ENCODE measurements at places on chromosomes 16 and 17. TPM values are rescaled to one million over a fixed set of nuclear protein-coding genes. Genes with fewer than 3 reads are reported as not detected.
A peak's percentile ranks its signal among the peaks of the same experiment; 100 is the strongest.

CISD3 gene
- 67.1 TPM for total RNA-seq

DNA sequence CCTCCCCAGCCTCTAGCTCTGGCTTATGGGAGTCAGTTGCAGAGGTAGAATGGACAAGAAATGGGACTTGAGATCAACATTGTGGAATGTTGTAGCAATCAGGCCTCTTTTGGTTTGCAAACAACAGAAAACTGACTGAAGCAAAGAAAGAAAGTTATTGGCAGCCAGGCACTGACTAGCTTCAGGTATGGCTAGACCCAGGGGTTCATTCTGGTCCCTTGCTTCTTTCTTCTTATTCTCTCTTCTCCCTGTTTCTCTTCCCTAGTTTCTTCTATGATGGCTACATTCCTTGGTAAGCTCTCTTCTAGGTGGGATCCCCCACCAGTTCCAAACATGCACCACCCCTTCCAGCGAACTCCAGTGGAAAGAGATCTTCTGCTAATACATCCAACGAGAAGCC lies 154.3 kb downstream of the CPPED1 start:
- DNase-seq = no peak

GRCh38 chr17:27630607-27631410 lies at the start of gene LGALS9:
Gene LGALS9, plus strand, starts transcription at chr17:27631188. Its CDS starts 78 bp downstream, at chr17:27631266.
- DNase-seq = no peak

GRCh38 chr16:24257958-24258357 lies 1.8 kb downstream of the CACNG3 start:
- DNase-seq = no peak

DNA sequence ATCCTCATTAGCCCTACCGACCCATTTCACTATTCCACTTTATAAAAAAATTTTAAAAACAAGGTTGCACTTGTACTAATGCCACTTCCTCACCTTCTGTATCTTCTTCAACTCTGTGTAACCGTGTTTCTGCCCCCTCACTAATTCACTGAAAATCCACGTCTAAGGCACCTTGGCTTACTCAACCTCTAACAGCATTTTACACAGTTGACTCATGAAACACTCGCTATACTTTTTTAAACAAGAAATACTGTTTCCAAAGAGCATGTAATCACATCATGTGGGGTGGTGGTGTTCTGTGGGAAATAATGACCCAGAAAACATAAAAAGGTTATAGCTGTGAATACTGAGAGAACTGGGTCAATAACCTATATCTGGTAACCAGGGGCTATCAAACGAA lies 79.9 kb downstream of the NCOR1 start:
- no peak for DNase-seq

DNA sequence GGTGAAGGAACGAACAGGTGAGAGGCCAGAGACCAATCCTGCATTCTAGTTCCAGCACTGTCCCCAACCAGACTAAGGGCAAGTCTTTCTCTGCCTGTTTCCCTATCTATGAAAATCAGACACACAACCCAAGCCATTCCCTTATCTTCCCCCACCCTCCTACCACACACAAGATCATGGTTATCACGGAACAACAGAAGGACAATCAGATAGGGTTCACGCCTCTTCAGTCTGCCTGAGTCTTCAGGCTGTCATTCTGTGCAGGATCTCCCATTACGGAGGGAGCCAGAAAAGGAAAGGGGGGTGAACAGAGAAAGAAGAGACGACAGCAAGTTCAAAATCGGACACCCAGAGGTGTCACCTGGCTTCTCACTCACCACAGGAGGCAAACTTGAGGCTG lies 11.1 kb downstream of the TLE7 start:
- no peak for DNase-seq

DNA sequence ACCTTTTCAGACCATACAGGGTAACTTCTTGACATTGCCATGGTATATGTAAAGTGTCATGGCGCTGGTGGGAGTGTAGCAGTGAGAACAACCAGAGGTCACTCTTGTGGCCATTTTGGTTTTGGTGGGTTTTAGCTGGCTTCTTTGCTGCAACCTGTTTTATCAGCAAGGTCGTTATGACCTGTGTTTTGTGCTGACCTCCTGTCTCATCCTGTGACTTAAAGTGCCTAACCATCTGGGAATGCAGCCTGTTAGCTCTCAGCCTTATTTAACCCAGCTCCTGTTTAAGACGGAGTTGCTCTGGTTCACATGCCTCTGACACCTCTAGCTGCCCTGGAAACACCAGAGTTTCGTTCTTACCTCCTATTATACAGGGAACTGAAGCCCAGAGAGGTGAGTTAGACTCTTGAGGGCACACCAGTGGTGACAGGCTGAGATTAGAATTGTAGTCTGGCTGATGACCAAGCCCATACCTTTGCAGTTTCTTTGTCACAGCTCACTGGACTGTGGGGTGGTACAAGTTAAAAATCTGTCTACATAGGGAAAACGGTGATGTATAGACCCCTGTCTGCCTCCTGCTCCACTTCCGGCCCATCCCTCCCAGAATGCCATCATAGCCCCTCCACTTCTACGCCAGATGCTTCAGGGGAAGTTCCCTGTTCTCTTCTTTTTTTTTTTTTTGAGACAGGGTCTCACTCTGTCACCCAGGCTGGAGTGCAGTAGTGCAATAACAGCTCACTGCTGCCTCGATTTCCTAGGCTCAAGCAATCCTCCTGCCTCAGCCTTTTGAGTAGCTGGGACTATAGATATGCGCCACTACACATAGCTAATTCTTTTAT lies 21.0 kb downstream of the KSR1 start:
- DNase-seq = no peak

GRCh38 chr17:47964856-47965255 lies 6.1 kb upstream of the CDK5RAP3 start:
- no peak for DNase-seq

ATP5PD gene
- 616 TPM for total RNA-seq

- DNase-seq = no peak
Measured at GRCh38 chr16:77385481-77385880, 49.4 kb downstream of the ADAMTS18 start.

- no peak for DNase-seq
Measured at GRCh38 chr17:40938981-40939380, 1.5 kb upstream of the KRT23 start.

TTLL6 gene
- total RNA-seq = not detected

SLC35G6 gene
- total RNA-seq = not detected

- DNase-seq = peak; percentile 82
Measured at GRCh38 chr17:21452377-21453143, 76.4 kb downstream of the KCNJ12 start.

DNA sequence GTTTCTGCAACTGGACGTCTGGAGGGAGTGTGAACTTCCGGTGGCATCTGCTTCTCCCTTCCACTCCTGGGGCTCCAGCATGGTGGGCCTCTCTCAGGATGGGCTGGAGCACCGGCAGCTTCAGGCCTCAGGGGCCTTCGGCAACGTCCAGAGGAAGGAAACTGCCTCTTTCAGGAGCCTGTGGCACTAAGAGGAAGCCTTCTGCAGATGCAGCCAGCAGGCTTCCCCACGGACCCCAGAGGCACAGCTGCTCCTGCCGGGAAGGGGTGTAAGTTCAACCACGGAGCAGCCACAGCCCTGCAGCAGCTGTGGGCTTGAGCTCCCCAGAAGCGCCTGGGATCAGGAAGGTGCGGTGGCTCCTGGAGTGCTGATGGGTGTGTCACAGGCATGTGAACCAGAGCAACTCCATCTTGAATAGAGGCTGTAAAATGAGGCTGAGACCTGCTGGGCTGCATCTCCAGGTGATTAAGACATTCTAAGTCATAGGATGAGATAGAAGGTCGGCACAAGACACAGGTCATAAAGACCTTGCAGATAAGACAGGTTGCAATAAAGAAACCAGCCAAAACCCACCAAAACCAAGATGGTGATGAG lies 50.8 kb upstream of the KLHDC4 start:
- DNase-seq = no peak

SLFN14 gene
- total RNA-seq = 0.08 TPM

DNA sequence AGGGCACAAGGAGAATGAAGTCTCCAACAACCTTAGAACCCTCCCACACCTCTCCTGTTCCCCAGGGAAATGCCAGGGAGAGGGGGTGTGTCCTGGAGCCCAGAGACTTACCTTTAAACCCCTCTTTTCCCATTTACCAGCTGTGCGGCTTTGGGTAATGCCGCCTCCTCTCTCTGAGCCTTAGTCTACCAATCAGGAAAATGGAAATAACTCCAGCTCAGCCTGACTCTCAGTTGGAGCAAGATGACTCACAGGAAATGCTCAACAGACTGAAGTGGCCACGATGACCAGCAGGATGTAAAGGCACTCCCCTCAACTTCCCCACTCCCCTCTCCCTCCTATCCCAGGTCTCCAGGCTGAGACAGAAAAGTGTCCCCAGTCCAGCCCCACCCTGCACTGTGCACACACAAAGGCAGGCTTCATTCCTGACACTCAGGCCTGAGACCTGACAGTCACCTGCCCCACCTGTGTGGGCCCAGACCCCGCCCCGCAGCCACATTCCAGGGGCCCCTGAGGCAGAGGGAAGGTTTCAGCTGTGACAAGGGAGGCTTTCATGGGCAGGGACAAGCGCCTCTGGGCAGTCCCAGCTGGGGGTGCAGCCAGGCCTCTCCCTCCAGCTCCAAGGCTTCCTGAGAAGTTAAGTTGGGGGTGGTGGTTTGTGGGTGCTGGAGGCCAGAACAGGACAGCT lies 3.0 kb upstream of the KRT15 start:
- no peak for DNase-seq
